ENCODE measurements at places on chromosomes 5 and 9.
A peak's percentile ranks its signal among the peaks of the same experiment; 100 is the strongest.

DNA sequence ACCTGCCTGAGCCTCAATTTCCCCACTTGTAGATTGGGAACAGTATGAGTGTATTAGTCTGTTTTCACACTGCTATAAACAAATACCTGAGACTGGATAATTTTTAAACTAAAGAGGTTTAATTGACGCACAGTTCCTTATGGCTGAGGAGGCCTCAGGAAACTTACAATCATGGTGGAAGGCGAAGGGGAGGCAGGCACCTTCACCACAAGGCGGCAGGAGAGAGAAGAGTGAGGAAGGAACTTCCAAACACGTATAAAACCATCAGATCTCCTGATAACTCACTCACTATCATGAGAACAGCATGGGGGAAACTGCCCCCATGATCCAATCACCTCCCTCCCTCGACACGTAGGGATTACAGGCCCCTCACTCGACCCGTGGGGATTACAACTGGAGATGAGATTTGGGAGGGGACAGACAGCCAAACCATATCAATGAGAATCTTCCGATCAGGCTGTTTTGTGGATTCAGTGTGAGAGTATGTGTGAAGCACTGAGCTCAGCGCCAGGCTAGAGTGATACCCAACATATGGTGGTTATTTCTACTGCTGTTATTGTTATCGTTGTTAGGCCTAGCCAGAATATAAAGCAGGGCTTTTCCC is 14.6 kb upstream of the LMX1B start:
- DNase-seq = no peak

GRCh38 chr9:79570448-79571308 is 1.1 kb upstream of the TLE4 start:
- DNase-seq = peak; percentile 30

GRCh38 chr5:939368-939767 is 46.7 kb downstream of the TRIP13 start:
- DNase-seq = no peak

DNA sequence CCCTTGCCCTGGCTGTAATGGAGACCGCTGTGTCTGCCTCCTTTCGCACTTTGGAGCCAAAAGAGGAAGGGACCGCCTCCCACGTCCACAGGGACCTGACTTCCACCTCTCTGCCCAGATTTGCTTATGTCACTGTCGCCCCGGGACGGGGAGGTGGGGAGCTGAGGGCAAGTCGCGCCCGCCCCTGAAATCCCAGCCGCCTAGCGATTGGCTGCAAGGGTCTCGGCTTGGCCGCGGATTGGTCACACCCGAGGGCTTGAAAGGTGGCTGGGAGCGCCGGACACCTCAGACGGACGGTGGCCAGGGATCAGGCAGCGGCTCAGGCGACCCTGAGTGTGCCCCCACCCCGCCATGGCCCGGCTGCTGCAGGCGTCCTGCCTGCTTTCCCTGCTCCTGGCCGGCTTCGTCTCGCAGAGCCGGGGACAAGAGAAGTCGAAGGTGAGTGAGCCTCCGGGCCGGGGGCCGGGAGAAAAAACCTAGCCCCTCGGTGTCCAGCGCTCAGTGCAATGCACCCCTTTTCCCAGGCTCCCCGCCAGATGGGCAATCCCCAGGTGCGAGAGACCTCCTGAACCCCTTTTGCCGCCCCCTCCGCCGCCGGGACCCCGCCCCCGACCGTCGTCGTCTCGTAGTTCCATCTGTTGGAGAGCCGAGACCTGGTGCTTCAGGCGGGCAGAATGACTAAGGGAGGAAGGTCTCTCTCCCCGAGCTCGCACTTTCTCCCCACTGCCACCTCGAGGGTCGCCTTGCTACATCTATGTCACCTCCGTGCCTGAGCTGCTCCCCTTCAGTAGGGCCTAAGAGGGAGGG is at the start of gene GPX3:
GPX3 (plus strand) TSS at position 288 of the 807 bp plus-strand sequence; CDS start at position 352, 64 bp downstream.
- peak; percentile 22 for DNase-seq

All from natural killer cell (primary cell).